NCI-H2171 treated with DMSO at 0.1 percent for 48 hours (cell line): ENCODE measurements at places on chromosomes 3 and 15.

DNA sequence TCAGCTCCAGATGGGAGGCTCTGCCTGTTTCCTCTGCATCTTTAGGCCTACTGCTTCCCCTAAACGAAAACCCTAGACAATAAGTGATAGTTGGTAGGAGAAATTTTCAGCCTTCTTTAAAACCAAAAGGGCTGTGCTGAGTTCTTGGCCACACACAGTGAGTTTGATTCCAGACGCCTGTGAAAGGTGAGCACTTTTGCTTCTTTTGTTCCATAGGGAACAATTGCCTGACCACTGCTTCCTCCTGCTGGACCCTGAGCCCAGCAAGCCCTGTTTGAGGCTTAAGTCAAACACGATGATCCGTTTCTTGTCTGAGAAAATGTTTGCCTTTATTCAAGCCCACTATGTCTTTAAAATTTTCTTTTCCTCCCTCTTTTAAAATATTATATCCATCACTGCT is 493.9 kb downstream of the ZIC1 start:
- no peak for DNase-seq

DNA sequence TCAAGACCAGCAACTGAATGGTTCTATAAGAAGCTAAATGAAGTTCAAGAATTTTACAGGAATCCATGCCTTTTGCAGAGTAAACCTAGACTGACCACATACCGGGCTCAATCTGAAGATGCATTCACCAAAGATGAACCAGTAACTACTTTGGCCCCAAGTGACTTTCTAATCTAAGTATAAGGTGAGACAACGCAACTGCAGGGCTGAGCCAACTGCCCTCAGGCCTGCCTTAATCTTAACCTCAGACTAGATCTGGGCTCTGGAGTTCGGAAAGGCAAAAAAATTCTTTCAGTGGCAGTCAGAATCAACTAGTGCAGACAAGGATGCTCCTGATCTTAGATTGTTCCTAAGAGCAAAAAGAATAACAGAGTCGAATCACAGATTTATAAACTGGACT is 48.3 kb downstream of the EXD1 start:
- no peak for DNase-seq

- DNase-seq: no peak
These were observed 247.9 kb downstream of the ZPLD1 start for GRCh38 chr3:102682741-102683140.

GRCh38 chr3:52695798-52696671 is 9.6 kb downstream of the GLT8D1 start:
- DNase-seq: no peak

- no peak for DNase-seq
These were observed 125.9 kb downstream of the MYRIP start for GRCh38 chr3:39935261-39935660.

GRCh38 chr3:58471025-58471887 is 20.6 kb upstream of the KCTD6 start:
- DNase-seq: peak; percentile 83

DNA sequence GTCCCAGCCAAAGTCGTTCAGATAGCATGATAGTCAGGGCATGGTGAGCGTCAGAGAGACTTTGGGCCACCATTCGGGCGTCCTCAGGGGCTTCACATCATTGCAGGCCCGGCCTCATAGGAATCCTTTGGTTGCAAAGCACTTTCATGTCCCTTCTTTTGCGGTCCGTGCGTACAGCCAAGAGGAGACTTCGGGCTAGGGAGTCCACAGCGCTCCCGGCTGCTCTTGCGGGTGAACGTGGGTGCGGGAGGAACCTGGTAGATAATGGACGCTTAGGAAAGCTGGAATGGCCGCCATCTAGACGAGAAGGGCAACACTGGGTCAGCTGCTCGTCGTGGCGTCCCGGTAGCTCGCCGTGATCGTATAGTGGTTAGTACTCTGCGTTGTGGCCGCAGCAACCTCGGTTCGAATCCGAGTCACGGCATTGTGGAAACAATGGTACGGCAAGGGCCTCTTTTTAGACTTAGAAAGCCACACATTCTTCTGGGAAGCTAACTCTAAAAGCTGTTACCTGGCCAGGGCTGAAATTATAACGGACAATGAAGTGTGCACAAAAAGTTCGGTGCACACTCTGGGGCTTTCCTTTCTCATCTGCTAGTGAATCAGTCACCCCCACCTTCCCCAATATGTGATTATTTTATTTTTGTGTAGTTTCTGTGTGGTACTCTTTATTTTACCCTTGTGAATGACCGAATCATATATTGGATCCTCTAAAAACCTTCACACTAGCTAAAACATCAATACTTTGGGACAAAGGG is 13.2 kb upstream of the SHF start:
- DNase-seq: peak; percentile 90

DNA sequence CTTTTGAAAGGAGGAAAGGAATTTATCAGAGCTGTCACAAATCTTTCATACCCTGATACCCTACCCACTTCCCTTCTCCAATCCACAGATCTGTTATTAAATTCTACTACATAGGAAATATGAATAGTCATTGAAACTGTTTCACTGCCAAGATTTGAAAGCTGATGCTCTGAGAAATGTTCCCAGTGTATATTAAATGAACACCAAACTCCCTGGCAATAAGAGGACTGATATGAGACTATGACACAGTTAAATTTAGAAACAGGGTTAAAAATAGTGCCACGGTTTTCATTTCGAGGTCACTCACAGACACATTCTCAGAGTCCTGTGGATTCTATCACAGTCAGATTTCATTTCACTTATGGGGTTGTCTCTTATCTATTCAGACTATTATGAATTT is 27.2 kb upstream of the GBE1 start:
- DNase-seq: no peak

GRCh38 chr3:148950806-148951205 is 40.5 kb upstream of the GYG1 start:
- DNase-seq: no peak

GRCh38 chr3:31695280-31696008 is 162.7 kb downstream of the STT3B start:
- DNase-seq: no peak

GRCh38 chr3:170784406-170784805 is 85.6 kb downstream of the RPL22L1 start:
- DNase-seq: no peak

GRCh38 chr3:157922614-157923013 is 183.6 kb downstream of the SHOX2 start:
- DNase-seq: peak; percentile 23

DNA sequence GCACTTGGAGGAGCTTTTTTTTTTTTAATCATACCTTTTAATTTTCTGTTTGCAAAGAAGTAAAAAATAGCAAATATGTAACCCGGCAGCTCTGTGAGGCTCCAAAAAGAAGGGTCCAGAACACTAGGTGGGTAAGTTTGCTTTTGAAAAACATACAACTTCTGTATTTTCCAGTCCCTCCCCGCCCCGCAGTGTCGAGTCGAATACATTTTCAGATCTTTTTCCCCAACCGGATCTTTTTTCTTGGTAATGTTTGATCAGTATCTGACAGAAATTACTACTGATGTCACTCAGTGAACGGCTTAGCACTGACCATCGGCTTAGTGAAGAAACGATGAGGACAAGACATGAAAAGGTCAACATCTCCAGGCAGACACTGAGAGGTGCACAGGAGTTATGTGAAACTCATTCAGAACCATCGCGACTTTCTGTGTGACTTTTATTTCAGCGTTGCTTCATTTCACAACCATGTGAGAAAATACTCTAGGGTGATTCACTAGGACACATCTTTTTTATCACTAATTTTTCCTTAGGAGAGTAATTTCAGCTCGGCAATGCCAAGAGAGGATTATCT is 11.0 kb downstream of the ISL2 start:
- no peak for DNase-seq

GRCh38 chr15:98554272-98555172 is 93.8 kb upstream of the IGF1R start:
- no peak for DNase-seq

DNA sequence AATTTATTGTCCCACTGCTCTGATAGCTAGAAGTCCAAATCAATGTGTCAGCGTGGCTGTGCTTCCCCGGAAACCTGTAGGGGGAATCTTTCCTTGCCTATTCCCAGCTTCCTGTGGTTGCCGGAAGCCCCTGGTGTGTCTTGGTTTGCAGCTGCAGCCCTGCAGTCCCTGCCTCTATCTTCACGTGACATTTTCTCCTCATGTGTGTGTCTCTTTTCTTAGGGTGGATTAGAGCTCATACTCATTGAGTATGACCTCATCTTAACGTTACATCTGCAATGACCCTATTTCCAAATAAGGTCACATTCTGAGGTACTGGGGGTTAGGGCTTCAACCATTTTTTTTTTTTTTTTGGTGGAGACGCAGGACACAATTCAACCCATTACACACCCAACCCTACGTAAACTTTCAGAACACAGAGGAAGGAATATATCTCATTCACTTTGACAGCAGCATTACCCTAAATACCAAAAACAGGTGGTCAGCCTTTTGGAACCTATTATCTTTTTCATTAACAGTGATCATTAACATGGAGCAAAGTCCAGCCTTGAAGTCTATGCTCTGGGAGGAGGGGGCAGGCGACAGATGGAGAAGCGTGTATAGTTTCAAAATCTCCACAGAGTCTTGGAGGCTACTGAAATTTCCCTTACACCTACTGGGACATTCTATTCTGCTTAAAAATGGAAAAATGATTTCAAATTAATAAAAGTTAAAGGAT is 88.6 kb downstream of the RYK start:
- DNase-seq: peak; percentile 2

DNA sequence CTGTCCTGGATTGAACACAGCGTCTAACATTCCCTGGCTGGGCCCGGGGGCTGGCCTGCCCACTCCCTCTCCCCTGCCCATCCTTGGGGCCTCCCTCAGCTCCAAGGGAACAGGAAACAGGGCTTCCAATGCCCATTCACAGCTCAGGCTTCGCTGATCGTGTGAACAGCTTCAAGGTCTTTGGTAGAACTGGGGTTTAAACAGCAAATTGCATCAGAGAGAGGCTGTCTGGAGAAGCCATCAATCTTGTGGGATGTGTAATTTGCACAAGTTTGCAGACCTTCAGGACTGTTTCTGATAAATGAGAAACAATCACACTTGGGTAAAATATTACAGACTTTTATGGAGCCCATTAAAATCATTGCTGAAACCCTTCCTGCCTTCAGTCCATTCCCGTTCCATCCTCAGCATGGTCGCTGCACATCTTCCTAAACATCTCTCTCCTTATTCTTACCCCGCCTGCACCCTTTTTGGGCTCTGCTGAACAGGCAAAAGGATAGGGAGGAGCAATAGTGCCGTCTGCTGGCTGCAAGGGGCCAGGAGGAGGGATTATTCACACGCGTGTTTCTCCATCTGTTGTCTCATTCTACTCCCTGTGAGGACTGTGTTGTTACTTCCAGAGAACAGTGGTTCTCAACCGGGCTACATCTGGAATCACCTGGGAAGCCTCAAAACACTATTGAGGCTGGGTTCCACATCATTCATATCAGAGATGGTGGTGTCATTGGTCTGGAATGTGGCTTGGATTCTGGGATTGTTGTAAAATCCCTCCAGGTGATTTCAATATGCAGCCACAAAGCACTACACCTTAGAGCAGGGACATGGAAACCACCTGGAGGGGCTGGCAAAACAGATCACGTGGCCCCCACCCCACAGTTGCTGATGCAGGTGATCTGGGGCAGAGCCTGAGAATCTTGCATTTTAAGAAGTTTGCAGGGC is 116.3 kb downstream of the CLSTN2 start:
- peak; percentile 72 for DNase-seq

DNA sequence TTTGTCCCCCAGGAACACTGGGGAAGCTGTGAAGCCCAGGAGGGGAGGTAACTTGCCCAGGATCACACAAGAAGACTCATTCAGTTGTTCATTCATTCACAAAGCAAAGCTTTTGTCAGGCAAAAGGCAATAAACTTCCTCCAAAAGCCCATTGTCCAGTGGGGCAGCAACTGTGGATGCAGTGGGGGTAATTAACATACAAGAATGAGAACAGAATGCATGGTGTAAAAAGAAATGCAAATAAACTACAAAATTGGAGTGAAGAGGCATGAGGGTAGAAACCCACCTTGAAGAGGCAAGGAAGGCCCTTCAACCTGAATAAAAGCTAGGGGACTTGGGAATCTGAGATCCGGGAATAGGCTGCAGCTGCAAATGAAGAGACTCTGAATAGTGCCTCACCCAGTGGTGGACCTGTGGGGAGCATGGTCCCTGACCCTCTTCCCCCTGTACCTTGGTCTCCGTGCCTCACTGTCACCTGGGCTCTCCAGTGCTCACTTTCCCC is 363.6 kb downstream of the CLSTN2 start:
- DNase-seq: no peak

GRCh38 chr3:137988152-137988551 is 21.8 kb upstream of the CLDN18 start:
- no peak for DNase-seq

- no peak for DNase-seq
These were observed 300.3 kb downstream of the ZBTB20 start for GRCh38 chr3:114846779-114847178.

DNA sequence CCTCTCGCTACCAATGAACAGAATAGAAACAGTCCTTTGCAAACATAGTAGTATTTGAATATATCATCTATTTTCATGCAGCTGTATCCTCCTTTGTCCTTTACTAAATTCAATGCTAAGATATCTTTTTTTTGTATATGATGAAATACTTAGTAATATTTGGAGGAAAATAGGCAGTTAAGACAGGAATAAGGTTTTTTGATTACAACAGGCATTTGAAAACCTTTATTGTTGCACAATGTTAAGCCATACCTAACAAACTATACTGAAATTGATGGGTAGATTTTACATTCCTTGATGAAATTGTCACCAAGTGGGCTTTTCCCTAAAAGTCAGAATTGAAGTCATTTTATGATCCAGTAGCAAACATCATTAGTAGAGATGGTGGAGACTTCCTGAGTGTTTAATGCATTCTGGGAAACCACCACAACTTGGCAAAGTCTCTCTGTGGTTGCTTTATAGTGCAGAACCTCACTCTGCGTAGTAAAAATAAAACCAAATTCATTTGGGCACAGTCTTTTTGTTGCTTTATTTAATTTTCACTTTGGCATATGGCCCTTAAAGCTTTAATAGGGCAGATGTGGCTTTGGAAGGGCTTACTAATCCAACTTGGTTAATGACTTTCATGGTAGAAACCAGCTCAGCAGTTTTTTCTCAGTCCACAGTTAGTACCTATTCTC is 216.0 kb downstream of the DIPK2A start:
- no peak for DNase-seq

GRCh38 chr15:57345584-57345983 is 30.7 kb upstream of the CGNL1 start:
- no peak for DNase-seq

- DNase-seq: peak; percentile 65
These were observed 1570.1 kb downstream of the SI start for GRCh38 chr3:163508206-163508605.
